Activated CD8-positive, alpha-beta memory T cell treated with anti-CD3 and anti-CD28 coated beads, Interleukin-2, amount 10 ng/mL, durations not matched to agents 7 days and 5 days (primary cell): ENCODE measurements at places on chromosomes 5 and 9.

GRCh38 chr5:61026004-61026403 lies 81.0 kb downstream of the NDUFAF2 start:
- DNase-seq = no peak

DNA sequence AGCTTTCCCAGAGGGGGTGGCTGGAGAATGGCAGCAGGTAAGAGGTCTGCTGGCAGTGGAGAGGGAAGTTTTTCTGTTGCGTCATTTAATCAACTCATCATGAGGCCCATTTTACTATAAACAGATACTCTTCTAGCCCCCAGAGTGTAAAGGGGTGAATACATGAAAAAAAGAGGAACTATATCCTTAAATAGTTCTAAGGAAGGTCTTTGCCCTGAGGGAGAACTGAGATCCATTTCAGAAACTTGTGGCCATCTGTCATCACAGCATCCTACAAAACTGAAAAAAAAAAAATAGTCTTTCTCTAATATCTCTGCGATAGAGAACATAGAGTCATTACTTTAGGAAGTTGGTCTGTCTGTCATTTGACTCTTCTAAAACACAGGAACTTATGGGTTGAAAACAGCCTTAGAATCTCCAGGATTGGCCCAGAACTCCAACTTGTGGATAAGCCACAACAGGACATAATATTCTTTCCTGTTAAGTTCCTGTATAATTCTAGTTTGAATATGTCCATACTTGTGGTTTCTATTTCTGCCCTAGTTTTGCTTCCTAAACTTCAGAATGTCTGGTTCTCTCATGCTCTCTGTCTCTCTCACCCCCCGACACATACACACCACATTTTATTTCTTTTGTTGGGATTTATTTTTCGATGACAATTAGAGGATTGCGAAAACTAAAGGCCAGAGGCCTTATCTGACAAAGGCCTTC lies 238.5 kb upstream of the PIK3R1 start:
- no peak for DNase-seq

DNA sequence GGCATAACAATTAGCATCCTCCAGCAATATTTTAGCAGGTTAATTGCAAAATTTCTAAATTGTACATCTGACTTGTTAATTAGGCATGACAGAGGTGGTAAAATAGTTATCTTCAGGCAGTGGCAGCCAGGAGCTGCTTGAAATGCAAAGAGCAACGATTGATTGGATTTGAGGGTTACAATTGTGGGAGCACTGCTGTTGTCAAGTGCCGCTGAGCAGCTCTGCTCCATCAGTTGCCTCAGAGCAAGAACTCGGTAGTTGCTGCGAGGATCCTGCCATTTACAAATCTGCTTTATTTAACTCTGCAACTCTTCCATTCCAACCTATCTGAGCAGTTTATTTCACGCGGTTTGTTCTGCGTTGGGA lies 12.6 kb downstream of the PBX3 start:
- no peak for DNase-seq

DNA sequence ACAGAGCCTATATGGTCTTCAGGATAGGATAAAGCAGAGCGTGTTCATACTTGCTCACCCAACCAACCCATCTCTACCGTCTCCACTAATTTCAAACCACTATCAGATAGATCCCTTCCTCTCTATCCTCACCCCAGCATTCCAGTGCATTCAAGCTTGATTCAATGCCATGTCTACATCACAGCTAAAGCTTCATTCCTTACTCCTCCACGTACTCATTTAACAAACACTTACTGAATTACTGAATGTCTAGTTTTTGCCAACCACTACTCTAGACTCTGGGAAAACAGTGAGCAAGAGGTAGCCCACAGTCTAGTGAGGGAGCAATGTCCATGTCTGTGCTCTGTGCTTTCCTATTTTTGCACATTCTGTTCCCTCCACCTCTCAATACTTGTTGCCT lies 163.5 kb upstream of the MSX2 start:
- no peak for DNase-seq

DNA sequence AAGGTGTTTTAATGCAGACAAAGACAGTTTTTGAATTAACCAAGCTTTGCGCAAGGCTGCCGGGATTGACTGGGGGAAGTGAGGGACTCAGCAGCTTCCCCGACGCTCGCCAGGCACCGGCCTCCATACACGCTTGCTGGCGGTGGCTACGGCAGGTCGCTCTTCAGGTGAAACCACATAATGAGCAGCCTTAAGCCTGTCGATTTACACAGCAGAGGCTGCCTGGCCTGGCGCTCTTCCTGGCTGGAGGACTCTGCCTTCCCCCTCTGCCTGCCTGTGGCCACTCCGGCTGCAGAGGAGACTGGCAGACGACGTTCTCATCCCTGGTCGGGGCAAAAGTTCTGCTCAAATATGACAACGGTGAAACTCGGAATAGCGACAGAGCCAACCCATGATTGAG lies 9.0 kb upstream of the NOTCH1 start:
- DNase-seq = no peak

DNA sequence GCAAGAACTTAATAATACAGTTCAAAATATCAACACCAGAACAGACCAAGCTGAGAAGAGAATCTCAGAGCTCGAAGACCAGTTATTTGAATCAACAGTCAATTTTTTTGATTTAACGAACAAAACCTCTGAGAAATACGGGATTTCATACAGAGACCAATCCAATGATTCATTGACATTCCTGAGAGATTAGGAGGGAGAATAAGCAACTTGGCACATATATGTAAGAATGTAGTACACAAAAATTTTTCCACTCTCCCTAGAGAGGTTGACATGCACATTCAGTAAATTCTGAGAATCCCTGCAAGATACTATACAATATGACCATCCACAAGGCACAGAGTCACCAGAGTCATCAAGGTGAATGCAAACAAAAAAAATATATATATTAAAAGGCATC lies 1577.3 kb upstream of the C9orf72 start:
- no peak for DNase-seq

DNA sequence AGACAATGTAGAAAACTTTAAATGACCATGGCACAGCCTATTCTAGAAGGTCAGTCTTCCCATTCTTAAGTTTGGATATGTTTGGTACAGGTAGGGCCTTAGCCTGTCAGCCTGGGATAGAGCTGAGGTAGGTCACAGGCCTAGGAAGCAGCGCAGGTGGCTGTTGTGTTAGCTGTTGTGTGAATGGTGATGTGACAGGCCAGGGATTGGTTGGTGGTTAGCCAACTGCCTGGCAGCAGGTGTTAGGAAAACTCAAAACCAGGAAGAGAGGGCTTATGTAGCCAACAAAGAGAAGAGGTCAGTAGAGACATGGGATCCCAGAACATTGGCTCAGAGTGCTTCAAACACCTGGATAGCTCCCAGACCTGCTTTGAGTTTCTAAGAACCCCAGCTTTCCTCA lies 84.2 kb downstream of the FBXO38 start:
- no peak for DNase-seq

DNA sequence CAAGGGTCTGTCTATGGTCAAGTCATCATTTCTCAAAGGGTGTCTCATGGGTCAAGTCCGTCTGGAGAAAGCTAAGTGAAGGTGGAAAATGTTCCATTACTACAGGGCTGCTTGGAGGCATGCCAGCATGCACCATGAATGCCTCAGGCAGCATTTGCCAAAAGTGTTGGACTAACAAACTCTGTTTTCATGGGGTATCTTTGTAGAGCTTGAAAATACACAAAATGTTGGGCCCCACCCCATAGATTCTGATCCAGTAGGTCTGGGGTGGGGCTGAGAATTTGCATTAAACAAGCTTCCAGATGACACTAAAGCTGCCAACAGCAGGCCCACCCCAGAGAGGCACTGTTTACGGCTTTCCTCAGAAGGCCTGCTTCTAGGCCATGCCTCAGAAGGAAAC lies 75.0 kb upstream of the FRRS1L start:
- DNase-seq = no peak

- DNase-seq = no peak
Measured at GRCh38 chr5:136957428-136957827, 541.7 kb downstream of the SPOCK1 start.
